Stimulated activated CD4-positive, alpha-beta T cell treated with anti-CD3 and anti-CD28 coated beads, TNF-alpha, amount 100 ng/mL, for 4 hours (primary cell): ENCODE measurements at places on chromosomes 1 and 21.

DNA sequence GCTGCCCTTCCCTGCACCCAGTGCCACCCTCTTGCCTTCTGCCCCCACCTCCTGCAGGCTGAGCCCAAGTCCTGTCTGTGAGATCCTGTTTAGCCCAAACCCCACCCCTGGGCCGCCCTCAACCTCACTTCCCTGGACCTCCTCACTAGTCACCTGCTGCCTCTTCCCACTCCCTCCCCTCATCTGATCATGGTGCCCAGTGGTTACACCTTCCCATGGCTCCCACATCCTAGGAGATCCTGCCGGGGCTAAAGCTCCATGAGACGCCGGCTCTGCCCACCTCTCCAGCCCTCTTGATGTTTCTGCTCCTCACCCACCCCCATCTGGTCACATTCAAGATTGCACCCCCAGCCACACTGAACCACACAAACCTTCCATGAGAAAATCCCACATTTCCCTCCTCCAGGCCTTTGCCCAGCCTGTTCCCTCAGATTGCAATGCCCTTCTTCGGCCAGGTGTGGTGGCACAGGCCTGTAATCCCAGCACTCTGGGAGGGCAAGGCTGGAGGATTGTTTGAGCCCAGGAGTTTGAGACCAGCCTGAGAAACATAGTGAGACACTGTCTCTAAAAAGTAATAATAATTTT is 17.0 kb downstream of the TTC39A start:
- DNase-seq, result no peak

DNA sequence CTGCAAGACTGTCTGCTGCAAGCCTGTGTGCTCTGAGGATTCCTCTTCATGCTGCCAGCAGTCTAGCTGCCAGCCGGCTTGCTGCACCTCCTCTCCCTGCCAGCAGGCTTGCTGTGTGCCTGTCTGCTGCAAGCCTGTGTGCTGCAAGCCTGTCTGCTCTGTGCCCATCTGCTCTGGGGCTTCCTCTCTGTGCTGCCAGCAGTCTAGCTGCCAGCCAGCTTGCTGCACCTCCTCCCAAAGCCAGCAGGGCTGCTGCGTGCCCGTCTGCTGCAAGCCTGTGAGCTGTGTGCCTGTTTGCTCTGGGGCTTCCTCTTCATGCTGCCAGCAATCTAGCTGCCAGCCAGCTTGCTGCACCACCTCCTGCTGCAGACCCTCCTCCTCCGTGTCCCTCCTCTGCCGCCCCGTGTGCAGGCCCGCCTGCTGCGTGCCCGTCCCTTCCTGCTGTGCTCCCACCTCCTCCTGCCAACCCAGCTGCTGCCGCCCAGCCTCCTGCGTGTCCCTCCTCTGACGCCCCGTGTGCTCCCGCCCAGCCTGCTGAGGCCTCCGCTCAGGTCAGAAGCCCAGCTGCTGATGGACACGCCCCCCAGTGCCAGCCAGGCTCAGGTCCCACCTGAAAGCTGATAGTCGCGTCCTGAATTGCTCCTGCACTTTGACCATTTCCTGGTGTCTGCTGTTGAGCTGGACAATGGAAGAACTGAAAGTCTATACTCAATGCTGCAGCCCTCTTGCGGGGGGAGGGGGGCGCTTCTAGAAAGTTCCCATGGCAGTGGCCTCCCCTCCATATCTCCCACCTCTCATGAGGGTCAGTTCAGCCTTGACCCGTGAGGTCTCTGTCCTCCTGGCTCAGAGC is 1.2 kb downstream of the KRTAP10-4 start:
- DNase-seq, result no peak

GRCh38 chr21:33022828-33023573 is 2.7 kb upstream of the OLIG2 start:
- no peak for DNase-seq

- DNase-seq, result no peak
Observed at GRCh38 chr1:184532199-184532598, 145.4 kb downstream of the C1orf21 start.

DNA sequence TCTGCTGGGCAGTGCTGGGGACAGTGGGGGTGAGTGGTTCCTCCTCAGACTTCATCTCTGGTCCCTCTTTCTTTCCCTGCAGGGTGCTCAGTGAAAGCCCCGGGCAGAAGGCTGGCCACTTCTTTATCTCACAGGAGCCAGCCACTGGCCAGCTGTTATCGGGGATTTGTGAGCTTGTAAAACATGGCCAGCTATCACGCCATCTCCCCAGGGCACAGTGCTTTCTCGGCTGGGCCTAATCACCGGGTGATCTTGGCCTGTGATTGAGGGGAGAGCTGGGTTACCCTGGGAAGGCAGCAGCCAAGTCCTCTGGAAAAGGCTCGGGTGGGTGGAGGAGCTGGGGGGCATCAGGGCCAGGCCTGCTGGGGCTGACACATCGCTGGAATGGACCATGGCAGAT is 83.0 kb downstream of the IGSF21 start:
- DNase-seq, result no peak
